ENCODE measurements at places on chromosomes 7 and 10.

DNA sequence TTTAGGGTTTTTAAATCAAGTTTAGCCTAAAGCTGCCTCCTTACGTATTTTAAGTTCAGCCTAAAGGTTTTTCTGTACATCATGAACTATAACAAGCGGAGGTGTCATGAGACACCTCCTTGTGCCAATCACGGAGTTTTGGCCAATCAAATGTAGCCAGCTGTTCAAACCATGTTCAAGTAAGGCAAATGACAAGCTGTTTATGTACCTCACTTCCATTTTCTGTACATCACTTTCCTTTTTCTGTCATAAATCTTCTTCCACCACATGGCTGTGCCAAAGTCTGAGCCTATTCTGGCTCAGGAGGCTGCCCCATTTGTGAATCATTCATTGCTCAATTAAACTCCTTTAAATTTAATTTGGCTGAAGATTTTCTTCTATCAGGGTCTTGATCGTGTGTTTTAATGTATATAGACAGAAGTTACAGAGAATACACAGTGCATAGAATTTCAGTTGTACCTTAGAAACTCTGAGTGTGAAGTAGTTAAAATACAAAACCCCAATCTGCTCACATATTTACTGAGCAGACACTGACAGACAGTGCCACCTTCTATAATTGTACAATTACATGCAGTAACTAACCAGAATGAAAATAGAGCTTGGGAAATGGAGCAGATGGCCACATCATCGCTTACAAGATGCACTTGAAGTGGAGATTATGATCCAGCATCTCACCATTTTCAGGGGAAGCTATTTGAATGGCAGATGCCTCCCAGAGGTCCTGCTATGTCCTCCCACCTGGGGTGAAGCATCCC is 76.9 kb upstream of the LANCL2 start:
- DNase-seq = no peak

DNA sequence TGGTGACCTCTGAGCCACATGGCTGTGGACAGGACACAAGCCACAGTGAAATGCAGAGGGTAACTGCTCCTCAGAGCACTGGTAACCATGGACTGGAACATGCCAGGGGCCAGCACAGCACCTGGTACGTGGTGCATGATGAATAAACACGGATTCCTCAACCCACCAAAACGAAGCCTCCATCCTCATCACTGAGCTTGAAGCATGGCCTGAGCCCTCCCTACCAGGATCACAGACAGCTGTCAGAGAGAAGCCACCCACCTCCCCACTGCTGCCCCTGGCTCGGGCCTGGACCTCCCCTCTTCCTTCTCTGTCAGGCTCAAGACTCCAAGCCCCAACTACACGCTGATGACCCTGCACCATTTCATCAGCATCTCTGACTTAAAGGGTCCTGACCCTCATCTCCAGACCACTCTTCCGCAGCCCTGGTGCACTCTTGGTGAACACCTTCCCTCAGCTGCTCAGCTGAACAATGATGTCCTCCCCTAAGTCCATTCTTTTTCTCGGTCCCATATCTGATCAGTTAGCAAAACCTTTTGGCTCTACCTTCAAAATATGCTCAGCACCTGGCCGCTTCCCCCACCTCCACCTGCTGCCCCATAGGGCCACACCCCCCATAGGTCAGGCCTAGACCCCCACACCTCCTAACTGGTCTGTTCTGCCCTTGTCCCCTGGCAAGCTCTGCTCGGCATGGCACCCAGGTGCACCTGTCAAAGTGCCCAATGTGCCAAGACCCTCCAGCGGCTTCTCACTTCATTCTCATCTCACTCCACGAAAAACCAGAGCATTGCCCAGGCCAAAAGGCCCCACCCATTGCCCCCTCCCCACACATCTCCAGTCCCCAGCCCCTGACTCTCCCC is 141.1 kb downstream of the MAPK8 start:
- DNase-seq = no peak

GRCh38 chr7:100124301-100125230 is 2.2 kb upstream of the MBLAC1 start:
- no peak for DNase-seq

DNA sequence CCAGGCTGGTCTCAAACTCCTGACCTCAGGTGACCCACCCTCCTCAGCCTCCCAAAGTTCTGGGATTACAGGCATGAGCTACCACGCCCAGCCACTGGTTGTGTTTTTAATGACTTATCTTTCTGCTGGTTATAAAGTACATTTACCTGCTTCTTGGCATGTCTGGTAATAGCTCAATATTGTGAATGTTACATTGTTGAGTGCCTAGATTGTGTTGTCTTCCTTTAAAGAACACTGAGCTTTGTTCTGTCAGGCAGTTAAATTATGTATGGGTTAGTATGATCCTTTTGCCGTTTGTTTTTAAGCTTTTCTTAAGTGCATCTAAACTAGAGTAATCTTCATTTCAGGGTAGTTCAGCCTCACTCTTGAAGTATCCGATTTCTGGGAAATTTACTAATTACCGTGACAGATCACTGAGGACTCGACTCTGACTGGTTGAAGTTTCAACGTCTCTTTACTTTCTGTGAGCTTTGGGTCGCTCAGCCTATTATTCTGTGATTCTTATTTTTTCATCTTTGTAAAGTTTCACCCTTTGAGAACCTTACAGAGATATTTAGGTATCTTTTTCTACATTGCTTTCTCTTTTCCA is 617.4 kb downstream of the SORCS1 start:
- DNase-seq = no peak

DNA sequence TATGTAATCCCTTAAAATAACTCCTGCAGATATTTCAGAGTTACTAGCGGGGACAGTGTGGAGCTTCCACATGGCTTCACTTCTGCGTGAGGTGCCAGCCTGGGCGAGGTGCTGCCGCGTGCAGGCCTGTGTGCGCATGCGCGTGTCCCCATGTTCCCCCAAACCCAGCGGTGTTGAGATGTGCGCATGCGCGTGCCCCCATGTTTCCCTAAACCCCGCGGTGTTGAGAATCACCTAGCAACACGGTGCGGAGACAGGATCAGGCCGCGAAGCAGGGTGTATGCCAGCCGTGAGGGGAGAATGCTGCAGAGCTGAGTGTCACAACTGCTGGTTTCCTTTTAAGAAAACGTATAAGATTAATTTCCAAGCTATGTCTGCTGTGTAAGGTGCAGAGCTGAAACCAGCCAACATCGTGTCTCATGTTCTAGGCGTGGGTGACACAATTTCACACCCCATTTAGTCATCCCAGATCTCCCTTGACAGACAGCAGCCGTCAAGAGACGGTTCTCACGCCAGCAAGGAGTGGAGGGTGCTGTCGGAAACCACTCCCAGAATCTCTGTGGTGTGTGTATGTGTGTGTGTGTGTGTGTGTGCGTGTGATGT is 71.9 kb upstream of the ADARB2 start:
- DNase-seq = no peak

- DNase-seq = no peak
Observed at GRCh38 chr10:132296666-132297443, 10.9 kb downstream of the STK32C start.

DNA sequence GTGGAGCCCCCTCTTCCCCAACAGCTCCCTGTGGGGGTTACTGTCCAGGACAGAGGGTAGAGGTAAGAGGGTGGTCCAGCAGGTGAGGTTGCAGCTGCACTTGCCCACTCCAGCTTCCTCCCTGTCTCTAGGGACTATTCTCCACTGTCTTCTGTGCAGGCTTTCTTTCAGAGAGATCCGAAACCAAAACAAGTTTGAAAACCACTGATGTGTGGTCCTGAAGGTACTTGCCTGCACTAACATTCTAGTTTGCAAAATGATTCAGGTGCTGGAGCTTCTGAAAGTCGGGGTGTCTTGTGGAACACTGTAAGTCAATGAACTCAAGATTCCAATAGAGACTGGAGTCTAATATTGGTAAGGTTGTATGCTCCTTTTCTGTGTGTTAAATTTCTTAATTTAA is 63.1 kb downstream of the BLNK start:
- no peak for DNase-seq

DNA sequence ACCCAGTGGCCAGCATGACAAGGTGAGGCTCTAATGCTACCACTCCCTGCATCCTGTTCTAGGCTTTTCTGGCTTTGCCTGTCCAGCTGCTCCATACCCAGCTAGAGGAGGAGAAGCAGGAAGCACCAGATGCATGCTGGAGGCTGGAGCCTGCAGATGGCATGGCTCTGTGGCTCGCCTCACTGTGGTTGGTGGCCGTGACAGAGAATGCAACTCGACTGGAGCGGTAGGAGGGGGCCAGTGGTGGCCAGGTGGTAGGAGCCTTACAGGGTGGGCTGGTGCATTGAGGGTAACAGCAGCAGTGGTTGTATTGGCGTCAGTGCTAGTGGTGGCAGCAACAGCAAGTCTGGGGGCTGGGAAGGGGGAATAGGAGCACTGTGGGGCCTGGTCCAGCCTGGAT is 128.6 kb downstream of the ZNF248 start:
- DNase-seq = no peak

- no peak for DNase-seq
Observed at GRCh38 chr10:28094121-28094520, 95.2 kb upstream of the ODAD2 start.

DNA sequence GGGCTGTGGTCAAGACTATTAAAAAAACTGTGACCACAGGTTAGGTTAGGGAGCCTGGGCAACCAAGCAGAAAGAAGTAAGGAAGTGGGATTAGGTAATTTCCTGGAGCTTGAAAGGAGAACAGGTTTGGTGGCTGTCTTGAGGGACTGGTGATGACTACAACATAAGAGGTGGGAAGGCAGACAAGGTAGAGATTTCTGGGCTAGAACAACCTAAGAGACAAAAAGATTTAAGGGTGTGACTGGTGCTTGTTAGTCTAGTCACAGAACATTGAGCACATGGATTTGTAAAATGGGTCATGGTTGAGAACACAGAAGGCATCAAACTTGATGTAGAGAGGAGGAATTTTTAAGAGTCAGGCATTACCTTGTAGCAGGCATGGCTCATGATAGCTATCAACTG is 123.7 kb upstream of the ASAH2 start:
- no peak for DNase-seq

- DNase-seq = no peak
Observed at GRCh38 chr10:93026072-93026471, 34.5 kb upstream of the CYP26C1 start.

GRCh38 chr10:122617476-122618270 is 57.1 kb downstream of the DMBT1 start:
- DNase-seq = no peak

GRCh38 chr10:42938351-42938750 is 138.5 kb upstream of the RET start:
- DNase-seq = no peak

DNA sequence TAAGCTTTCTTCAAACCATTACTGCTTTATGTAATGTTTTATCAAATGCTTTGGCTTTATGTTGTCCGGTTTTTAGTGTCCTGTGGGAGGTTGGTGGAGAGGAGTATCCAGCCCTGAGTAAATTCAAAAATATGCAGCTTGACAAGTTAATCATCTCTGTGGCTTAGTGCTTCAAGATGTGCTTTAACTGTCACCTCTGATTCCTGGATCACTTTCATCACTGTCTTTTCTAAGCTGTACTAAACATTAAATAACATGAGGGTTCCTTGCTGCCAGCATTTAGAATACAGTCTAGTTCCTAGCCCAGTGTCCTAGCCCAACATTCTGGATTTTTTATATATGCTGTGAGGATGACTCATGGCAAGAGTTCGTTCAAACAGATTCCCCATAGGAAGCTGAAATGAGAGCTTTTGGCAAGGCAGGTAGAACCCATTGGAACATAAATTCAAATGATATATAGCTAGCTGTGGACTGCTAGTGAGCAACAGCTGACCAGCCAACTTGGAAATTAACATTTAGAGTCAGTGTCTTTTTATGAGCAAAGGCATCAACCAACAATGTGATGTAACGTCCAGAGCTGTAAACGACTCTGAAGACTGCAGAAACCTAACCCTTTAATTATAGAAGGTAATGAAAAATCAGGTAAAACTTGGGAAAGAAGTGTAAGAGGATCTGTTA is 80.6 kb upstream of the OIT3 start:
- no peak for DNase-seq

DNA sequence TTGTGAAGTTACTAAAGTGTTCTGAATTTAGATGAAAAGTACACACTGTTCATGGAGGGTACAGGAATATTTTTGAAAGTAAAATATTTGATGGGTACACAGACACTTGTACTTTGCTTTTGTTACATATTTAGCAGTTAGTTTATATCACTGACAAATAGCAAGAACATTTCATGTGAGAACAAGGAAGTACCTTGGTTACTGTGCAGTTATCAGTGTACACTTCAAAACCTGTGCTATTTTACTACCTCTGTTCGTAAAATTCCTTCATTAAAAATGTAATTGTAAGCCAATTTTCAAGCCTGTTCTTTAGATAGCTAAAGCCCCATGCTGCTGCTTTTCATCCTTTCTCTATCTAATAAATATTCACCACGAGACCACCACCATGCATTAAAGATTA is 39.8 kb upstream of the WASL start:
- no peak for DNase-seq

DNA sequence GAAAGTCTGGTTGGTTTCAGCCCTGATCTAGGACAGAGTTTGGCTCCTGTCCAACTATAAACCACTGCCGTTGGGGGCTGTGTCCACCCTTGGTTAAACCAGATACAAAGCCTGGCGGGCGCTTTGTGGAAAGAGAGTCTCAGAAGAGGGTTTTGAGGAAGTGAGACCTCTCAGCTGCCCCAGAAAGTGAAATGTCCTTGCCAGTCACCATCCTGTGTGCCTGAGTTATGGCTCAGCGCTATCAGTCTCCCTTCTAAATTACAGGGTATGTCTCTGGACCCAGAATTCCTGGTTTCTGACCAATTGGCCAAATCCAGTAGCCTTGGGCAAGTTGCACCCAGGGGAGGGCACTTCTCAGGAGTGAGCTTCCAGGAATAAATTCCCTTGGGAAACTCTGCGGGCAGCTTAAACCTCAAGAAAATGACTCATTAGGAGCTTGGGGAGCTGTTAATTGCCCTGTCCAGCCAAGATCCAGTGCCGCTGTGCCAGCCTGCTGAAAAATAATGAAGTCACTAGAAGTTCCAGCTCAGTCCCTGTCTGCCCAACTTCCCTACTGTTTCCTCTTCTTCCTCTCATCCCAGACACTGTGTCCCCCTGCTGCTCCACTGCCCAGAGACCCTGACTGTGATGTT is 66.7 kb upstream of the PDZD8 start:
- DNase-seq = no peak

DNA sequence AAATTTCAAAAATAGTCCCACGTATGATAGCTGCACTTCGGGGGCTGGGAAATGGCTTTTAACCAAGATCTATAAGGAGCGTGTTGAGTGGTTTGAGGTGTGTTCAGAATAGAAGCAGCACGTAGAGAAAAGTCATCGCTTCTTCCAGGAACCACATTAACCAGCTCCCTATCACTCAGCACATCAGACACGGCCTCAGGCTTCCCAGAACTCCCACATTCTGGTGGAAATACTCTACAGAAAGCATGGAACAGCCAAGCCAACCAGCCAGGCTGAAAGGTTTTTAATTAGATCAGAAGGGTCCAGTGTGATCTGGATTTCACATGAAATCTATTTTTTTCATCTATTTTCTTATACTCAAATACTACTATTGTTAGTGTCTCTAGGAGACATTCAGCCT is 231.5 kb upstream of the NRP1 start:
- no peak for DNase-seq

- DNase-seq = peak; percentile 15
Observed at GRCh38 chr10:114821915-114822443, 399 bp downstream of the FHIP2A start.
